Testis (tissue), 5 donors: ENCODE measurements at places on chromosomes 6 and 20.

GRCh38 chr20:10591946-10592521 lies 81.8 kb downstream of the JAG1 start:
- no peak for DNase-seq

- peak; percentile 21 for DNase-seq
Observed at GRCh38 chr6:43779852-43780236, 9.8 kb downstream of the VEGFA start.

- no peak for DNase-seq
Observed at GRCh38 chr6:32825966-32826365, 9.2 kb upstream of the HLA-DOB start.

- DNase-seq, result no peak
Observed at GRCh38 chr20:9051508-9051907, 17.4 kb upstream of the PLCB4 start.

- no peak for DNase-seq
Observed at GRCh38 chr20:40519918-40520317, 169.1 kb downstream of the MAFB start.

- DNase-seq, result peak; percentile 49
Observed at GRCh38 chr20:63767456-63767855, 27.9 kb downstream of the SLC2A4RG start.

- no peak for DNase-seq
Observed at GRCh38 chr20:42611423-42611822, 578.3 kb downstream of the PTPRT start.

GRCh38 chr6:143542888-143543287 lies 31.4 kb upstream of the FUCA2 start:
- DNase-seq, result no peak

- DNase-seq, result no peak
Observed at GRCh38 chr6:74577619-74578018, 628.2 kb downstream of the COL12A1 start.

- DNase-seq, result no peak
Observed at GRCh38 chr6:27312950-27313271, 838 bp upstream of the POM121L2 start.

- no peak for DNase-seq
Observed at GRCh38 chr20:5667705-5668528, 82.3 kb upstream of the SHLD1 start.

- no peak for DNase-seq
Observed at GRCh38 chr20:3166338-3166912, 6.8 kb upstream of the FASTKD5 start.

- no peak for DNase-seq
Observed at GRCh38 chr6:139372326-139373153, 1.9 kb downstream of the CITED2 start.

- no peak for DNase-seq
Observed at GRCh38 chr6:11110921-11111768, at the start of gene ERVFRD-1. ERVFRD-1 (minus strand) TSS chr6:11111725; CDS start chr6:11105310, 6,415 bp downstream.

- no peak for DNase-seq
Observed at GRCh38 chr6:89289710-89290109, 25.4 kb downstream of the GABRR2 start.

DNA sequence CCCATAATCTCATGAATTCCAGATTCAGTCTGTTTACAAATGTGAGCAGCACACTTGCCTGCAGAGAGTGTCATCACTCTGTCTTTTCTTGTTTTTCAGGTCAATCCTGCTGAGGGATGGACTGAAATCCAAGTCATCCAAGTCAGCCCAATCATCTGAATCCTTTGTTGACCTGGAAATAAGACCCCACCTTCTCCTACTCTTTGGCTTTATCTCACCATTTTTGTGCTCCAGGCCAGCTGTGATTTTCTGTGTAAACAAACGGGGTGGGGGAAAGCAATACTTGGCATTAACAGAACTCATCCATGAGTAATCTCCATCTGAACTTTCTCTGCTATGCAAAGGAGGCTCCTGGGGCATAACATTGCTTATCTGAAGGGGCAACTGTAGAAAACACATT lies 16.9 kb upstream of the GSTA4 start:
- DNase-seq, result no peak

DNA sequence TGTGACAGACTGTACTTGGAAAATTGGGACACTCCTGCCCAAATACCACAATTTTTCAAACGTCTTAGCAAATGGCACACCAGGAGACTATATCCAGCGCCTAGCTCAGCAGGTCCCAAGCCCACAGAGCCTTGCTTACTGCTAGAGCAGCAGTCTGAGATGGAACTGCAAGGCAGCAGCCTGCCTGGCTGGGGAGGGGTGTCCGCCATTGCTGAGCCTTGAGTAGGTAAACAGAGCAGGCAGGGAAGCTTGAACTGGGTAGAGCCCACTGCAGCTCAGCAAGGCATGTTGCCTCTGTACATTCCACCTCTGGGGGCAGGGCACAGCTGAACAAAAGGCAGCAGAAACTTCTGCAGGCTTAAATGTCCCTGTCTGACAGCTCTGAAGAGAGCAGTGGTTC lies 1003.3 kb upstream of the MAP3K7 start:
- DNase-seq, result no peak

- no peak for DNase-seq
Observed at GRCh38 chr20:50376179-50376887, 133.8 kb upstream of the PTPN1 start.

DNA sequence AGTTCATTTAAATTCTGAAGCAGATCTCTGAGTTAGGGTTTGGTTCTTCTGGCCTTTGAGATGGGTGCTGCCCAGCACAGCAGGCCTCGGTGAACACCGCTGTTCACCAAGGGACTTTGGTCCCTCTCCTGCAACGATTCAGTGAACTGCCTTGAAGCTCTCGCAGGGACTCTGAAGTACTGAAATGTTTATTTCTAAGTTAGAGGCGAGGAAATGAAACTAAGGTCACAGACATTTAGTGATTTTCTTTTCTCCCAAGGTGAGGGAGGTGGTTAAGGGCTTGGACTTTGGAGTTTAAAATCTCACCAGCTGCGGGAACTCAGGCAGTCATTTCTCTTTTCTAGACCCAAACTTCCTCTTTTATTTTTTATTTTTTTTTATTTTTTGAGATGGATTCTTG lies 26.2 kb downstream of the E2F3 start:
- DNase-seq, result no peak
